Esophagus mucosa (tissue), 1 donor: ENCODE measurements at places on chromosomes 5 and 9. TPM values are rescaled to one million over a fixed set of nuclear protein-coding genes. Genes with fewer than 3 reads are reported as not detected.

The CARD6 gene
- 15.9 TPM for total RNA-seq

The BNC2 gene
- 3.7 TPM for total RNA-seq

The PCDHB11 gene
- total RNA-seq: 0.44 TPM

The C1QTNF2 gene
- total RNA-seq: 0.20 TPM

GRCh38 chr9:100933656-100934055, 94.9 kb upstream of the PLPPR1 start:
- ATAC-seq: no peak

- ATAC-seq: no peak
Measured at GRCh38 chr9:111161015-111161415, 122.7 kb upstream of the LPAR1 start.

DNA sequence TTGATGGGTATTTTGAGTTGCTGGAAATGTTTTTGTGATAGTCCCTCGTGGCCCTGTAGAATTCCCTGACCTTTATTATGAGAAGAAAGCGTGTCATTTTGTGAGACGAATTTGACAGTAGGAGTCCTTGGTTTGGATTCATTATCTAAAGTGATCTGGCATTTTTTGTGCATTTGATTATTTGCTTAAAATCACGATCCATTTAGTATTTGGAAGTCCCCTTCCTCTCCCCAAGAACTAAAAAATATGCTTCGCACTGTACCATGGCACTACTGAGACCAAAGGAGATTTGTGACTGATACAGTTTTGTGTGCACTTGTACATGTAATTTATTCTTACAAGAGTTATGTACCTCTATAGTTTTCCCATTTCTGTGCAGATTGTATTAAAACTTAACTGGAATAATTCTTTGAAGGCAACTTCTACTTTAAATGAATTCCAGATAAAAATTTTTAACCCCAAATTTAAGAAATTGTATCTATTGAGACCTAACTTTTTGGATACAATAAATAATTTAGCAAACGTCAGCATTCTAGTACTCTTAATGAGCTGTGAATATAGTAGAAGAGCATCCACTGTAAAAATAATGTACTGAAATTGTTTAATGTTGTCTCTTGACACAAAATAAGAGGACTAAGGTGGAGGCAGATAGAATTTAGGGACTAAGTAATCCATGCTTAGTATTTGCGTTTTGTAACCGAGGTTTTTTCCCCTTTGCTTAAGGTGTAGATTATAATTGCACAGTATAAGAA, 2.1 kb downstream of the MAP3K1 start:
- no peak for ATAC-seq

DNA sequence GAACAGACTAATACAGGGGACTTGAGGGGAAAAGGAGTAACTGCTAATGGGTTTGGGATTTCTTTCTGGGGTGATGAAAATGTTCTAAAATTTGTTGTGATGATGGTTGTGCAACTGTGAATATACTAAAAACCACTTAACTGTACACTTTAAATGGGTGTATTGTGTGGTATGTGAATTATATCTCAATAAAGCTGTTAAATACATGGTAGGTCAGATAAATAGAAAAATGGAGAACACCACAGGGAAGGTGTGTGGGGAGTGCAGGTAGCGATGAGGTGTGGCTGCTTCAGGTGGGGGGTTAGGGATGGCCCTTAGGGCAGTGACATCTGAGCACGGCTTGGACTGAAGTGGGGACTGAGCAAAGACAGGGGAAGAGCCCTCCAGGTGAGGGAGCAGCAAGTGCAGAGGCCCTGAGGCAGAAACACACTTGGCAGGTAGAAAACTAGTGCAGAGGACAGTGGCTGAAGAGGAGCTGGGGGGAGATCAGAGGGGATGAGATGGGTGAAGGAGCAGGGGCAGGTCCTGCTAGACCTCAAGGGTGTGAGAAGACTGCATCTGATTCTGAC, 20.9 kb downstream of the EEIG1 start:
- ATAC-seq: no peak

GRCh38 chr5:103821361-103821760, 258.8 kb upstream of the NUDT12 start:
- no peak for ATAC-seq
